Cardiac muscle cell (in vitro differentiated cells and primary cell): ENCODE measurements at places on chromosomes 13 and 19.
A peak's percentile ranks its signal among the peaks of the same experiment; 100 is the strongest.

DNA sequence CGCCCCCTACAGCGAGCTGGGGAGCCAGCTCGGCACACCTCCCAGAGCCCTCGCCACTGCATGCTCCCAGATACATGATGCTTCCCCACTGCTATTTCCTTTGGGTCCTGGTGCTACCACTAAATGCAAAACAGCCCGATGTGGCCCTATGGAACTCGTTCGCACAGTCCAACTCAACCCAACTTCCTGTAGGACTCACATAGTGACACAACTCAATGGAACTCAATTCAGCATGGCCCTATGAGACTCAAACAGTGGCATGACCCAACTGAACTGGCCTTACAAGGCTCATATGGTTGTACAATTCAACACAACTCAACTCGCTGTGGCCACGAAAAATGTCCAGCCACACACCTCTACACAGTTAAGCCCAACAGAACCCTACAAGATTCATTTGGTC lies 3.5 kb downstream of the KCNA7 start:
- DNase-seq = no peak

GRCh38 chr13:71516521-71516920 lies 350.5 kb downstream of the DACH1 start:
- no peak for DNase-seq

DNA sequence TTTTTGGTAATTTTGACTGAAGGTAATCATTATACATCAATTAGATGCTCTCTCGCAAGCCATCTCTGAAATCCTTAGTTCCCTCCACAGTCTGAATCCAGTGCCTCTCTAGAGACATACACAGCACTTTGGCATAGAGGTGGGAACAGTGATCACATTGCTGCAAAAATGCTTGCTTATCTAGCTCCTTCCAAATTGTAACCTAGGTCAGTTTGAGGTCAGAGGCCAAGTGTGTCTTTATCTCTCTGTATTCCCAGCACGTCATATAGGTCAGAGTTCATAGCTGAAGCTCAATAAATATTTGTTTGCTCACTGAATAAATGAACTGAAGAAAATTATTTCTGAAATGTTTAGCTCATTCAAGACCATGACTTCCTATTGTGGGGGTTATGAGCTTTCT lies 462.5 kb downstream of the DIAPH3 start:
- DNase-seq = no peak

- no peak for DNase-seq
Measured at GRCh38 chr13:26585136-26585535, 27.7 kb downstream of the WASF3 start.

GRCh38 chr19:13091400-13092157 lies 11.1 kb downstream of the LYL1 start:
- peak; percentile 96 for DNase-seq

DNA sequence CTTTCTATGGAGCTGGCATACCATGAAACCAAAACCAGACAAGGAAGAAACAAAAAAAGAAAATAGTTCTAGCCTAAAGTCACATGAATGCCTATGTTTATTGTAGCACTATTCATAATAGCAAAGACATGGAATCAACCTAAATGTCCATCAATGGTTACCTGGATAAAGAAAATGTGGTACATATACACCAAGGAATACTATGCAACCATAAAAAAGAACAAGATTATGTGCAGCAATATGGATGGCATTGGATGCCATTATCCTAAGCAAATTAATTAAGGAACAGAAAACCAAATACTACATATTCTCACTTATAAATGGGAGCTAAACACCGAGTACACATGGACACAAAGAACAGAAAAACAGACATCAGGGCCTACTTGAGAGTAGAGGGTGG lies 10.5 kb downstream of the ZNF780A start:
- DNase-seq = no peak

GRCh38 chr19:29944390-29945012 lies 2.5 kb downstream of the URI1 start:
- DNase-seq = no peak

GRCh38 chr13:105925496-105925895 lies 610.0 kb downstream of the EFNB2 start:
- no peak for DNase-seq

GRCh38 chr13:41311406-41312175 lies 524 bp downstream of the NAA16 start:
- peak; percentile 42 for DNase-seq

DNA sequence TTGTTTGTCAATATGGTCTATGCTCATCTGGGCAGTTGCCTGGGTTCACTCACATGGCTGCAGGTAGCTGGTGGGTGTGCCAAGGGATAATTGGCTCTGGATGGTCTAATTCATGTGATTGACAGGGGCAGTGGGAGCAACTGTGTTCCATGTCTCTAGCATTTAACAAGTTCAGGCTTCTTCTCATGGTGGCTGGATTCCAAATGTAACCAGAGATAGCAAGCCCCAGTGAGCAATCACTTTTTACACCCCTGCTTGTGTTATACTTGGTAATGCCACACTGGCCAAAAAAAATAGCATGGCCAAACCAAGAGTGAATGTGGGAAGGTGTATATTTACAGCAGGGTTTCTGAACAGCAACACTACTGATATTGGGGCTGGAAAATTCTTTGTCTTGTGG lies 89.6 kb upstream of the TNFSF11 start:
- peak; percentile 49 for DNase-seq

DNA sequence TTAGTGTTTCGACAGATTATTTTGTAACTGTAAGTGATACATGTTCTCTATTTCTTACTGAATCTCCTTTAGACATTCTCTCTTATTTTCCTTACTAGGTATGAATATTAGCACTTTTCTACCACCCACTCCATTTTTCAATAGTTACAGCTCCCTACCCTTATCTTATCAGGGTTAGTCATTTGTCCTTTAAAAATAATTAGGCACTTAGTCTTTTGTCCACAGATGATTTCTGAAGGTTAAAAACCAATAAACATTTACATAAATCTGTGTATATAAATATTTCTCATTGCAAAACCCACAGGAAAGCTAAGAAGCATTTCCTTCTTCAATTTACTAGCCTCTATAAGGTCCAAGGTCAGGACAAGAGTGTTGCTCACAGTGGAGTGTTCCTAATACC lies 624.1 kb upstream of the MIR17HG start:
- no peak for DNase-seq

DNA sequence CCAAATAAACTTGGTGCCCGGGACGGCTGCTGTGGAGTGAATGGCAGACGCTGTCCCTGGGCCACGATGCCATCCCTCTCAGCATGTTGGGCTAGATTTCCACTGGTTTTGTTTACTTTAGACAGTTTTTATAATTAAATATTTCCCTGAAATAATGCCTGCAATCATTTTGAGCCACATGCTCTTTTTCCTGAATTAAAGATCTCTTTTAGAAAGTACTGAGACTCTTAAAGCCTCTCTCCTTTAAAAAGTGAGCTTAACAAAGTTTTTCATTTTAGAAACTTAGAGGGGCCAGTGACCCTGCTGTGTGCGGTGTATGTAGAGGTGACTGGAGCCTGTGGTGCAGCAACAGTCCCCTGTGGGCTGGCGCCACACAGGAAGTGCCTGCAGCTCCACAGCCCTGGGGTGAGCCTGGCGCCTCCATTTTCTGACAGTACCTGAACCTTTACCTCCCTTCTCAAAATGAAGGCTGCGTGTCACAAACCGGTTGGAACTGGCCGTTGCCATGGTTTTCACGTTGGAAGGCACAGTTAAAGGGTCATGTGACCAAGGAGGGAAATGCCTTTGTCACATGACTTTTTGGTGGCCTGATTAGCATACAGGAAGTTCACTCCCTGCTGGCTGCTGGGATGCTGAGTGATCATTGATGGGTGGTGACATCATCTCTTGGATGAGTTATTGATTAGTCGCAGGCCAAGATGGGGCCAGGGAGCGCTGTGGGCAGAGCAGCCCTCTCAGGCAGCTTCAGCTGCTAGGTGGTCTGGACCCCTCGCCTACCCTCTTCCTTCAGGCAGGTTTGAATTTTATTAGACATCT lies 26.3 kb downstream of the TSSK6 start:
- peak; percentile 96 for DNase-seq

DNA sequence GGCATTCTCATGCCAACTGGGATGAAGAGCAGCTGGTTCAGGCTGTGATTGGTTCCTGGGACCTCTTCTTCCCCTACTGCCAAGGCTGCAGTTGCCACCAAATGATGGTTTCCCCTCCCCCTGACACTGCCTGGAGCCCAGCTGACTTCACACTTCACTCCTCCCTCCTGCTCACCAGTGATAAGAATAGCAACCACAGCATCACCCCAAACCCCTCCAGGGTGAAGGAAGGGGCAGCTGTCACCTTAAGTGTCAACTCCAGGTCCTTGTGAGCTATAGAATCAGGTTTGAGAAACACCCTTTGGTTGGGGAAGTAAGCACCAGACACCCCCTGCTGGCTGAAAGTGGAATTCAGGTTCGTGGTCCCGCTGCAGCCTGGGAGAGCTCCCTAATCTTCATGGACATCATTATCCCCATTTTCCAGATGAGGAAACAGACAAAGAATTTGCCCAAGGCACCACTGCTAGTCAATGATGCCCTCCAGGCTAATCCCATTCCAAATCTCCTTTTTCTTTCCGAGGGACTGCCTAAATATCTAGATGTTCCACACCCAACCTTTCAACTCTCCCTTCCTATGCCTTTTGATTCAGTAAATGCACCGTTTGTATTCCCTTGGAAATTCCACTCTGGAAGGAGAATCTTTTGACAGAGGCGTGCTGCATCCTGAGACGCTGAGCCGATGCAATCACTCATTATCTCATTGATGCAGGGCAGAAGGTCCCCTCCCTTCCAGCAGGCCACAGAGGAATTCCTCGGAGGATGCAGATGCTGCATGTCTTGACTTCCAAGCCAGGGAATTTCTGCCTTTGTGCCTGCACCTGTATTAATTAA lies 50.6 kb upstream of the UQCRFS1 start:
- DNase-seq = peak; percentile 68

- DNase-seq = no peak
Measured at GRCh38 chr13:85694992-85695391, 104.2 kb downstream of the SLITRK6 start.

DNA sequence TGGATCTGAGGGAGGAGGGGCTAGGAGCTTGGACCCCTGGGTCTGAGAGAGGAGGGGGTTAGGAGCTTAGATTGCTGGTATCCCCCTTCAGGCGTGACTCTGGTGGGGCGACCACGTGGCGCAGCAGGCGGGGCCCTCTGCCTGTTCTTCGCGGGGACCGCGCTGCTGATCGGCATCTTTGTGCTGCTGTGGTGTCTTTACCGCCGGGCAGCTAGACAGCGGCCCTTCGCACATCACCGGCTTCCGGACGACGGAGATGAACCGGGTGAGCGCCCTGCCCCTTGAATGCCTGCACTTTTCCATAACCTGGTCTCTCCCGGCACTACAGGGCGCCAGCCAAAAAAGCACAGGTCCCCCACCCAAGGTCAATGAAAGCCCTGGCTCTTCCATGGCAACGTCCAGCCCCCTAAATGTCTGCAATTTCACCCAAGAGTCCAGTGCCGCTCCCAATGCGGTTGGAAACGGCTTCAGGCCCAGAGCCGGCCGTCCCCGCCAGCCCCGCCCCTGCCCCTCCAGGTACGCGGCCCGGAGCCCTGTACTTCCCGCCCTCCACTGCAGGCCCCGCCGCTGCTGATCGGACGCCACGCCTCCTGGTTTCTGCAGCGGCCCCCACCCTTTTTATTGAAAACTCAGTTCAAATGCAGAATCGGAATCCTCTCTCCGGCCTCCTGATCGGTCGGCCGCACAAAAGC lies 2.8 kb downstream of the GFY start:
- no peak for DNase-seq

DNA sequence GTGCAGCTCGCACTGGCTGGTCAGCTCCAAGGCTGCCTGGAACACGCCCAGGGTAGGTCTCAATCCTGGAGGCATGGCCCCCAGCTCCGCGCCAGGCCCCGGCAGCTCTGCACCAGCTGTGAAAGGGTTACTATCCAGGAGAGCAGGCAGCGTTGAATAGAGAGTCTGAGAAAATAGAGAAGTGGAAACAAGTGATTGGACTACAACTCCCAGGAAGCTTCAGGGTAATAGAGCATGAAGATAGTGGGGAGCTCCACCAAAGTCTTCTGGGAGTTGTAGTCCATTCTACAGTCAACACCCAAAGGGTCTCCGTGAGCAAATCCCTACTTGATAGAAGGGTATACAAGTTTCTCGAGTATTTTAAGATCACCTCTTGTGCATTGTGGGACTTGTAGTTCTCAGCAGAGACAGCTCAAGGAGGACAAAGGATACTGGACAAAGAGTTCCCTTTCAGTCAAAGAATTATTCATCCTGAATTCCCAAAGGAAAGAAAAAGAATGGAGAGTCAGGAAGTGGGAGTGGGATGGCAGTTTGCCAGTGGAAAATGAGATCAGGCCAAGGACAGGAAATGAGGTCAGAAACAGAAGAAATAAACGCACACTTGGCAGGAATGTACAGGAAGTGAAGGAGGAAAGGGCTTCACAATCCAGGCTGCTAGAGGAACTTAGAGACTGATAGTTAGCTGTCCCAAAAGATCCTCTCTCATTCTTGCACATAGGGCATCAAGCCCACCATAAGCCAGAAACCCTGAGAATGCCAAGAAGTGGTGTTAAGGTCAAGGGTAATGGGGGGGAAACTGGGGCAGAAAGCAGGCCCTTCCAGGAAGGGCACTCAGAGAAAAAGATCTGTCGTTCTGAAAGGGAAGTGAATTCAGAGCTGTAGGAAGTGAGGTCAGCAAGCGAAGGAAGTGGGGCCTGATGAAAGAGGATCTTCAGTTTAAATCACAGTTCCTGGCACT lies 5.5 kb upstream of the MAMSTR start:
- peak; percentile 98 for DNase-seq

DNA sequence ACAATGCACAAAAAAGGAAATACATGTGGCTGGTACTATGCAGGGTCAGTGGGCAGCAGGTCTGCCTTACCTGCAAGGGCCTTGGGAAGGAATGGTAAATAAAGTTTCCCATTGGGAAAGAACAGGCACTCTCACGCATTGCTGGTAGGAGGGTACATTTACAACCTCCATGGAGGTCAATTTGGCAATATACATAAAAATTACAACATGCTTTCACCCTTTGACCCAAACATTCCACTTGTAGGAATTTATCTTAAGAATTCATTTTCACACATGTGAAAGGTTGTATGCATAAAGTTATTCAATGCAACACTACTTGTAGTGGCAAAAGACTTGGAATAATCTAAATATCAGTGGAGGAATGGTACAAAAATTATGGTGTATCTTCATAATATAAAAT lies 216.4 kb downstream of the DLEU7 start:
- DNase-seq = peak; percentile 67

GRCh38 chr19:29694669-29695627 lies 20.1 kb downstream of the C19orf12 start:
- peak; percentile 83 for DNase-seq

DNA sequence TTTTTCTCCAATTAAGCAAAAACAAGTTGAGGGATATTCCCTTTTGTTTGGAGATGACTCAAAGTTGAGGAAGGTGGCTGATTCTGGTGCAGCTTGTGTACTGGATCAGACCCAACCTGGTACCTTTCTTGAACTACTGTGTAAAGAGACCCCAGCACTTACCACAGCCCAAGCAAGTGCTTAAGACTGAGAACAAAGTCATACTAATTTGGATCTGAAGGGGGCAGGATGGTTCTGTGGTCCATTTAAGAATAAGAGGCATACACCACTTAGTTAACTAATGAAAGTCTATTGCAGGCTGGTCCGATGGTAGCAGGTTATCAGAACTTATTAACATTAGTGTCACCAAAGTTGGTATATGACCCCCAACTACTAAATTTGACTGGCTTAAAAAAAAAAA lies 6.3 kb downstream of the THSD1 start:
- DNase-seq = peak; percentile 45
